ENCODE measurements at places on chromosomes 11 and 22. TPM values are rescaled to one million over a fixed set of nuclear protein-coding genes. Genes with fewer than 3 reads are reported as not detected.

FUT4 gene
- 12.9 TPM for total RNA-seq

GRCh38 chr11:74638869-74639268, 46.5 kb downstream of the POLD3 start:
- no peak for DNase-seq

GRCh38 chr11:94753630-94754029, 14.5 kb upstream of the AMOTL1 start:
- DNase-seq: no peak

DNA sequence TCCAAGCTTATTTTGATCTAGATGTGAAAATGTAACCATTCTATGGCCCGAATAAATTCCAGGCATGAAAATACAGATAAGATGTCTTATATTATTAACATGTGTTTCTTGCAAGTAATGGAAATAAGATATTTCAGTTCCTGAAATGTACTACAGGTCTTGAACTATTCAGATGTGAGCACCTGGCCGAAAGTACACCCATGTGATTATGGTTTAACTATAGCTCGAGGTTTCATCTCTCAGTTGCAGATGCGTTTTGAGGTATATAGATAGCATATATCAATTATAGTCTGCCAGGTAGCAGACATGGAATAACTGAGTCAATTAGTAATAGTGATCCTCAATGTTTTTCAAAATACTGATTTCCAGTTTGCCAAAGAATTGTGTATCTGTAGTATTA, 68.3 kb downstream of the DDIAS start:
- DNase-seq: no peak

- DNase-seq: no peak
Observed at GRCh38 chr11:66361502-66361941, 10.0 kb downstream of the SLC29A2 start.

Data from mesothelial cell of epicardium (in vitro differentiated cells).